Activated naive CD4-positive, alpha-beta T cell (primary cell): ENCODE measurements at places on chromosomes 11 and 22.

DNA sequence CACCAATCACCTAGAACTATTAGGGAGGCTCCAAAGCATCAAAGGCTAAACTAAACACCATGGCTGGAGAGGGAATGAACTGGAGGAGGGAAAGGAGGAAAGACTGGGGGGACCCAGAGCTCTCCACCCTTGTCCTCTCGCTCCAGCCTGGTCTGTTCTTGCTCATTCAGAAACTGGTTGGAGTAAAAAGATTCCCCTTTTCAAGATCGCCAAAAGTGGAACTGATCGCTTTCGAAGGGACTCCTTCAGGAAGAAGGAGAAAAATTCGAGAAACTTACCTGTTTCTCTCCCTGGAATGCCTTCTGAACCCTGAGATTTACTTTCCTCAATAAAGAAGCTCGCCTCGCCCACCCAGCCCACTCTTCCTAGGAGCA lies 46.9 kb downstream of the OR4D9 start:
- DNase-seq: no peak

- DNase-seq: no peak
Measured at GRCh38 chr11:20566591-20567434, 32.6 kb upstream of the SLC6A5 start.

DNA sequence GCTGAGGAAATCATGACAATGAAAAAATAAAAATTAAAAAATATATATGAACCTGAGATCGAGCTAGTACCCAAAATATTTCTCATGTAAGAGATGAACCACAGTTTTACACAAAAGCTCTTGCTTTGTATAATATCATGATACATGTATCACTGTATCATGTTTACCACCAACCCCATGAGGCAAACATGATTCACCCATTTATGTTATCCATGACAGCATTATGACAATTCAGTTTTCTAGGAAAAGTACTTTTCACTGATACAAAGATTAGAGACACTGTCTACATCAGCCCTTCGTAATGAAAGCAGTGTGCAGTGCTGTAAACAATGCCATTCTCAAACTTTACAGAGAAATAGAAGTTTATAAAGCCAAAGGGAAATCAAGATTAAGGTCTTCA lies 852.5 kb upstream of the LRRC4C start:
- DNase-seq: no peak

- no peak for DNase-seq
Measured at GRCh38 chr22:42792909-42793847, 63.9 kb downstream of the ARFGAP3 start.

DNA sequence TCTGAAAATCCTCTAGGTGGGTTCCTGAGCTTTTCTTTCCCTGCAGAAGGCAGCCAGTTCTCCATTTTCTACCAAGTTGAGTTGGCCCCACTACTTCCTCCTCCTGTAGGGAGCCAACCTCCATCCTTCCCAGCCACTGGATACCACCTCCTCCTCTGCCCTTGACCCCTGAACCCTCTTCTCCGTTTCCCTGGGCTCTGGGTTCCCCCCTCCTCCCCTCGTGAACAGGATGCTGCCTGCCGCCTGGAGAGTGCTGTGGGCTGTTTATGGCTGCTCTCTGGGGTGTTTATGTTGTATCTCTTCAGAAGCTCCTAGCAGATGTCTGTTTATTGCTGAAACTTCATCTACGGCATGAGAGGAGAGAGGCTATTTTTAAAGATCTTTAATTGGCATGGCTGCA lies 8.6 kb downstream of the MICAL2 start:
- no peak for DNase-seq

GRCh38 chr11:120709808-120710207 lies 198.3 kb downstream of the GRIK4 start:
- DNase-seq: no peak

GRCh38 chr11:2197771-2198520 lies 26.3 kb upstream of the TH start:
- DNase-seq: no peak

GRCh38 chr11:127057126-127057525 lies 56.6 kb upstream of the KIRREL3 start:
- DNase-seq: no peak

DNA sequence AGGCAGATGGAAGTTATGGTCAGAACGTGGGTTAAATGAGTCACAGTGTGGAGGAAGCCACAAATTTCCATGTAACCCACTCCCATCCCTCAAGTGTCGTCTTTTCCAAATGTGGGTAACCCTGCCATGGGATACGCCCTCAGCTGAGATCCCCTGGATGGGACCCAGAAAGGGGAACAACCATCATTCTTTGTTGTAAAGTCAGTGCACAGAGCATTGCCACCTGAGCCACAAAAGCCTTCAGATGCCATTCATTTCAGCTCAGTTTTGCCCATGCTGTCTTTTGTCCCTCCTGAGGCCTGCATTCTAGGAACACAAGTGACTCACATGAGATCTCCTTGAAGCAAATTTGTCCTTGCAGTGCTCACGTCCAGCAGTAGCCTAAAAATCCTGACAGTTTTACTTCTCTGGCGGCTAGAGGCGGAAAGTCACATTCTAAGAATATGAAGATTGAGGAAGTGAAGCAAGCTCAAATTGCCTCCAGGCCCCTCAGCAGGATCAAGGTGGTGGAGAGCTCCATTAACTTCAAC lies 30.6 kb downstream of the MMP13 start:
- no peak for DNase-seq

- no peak for DNase-seq
Measured at GRCh38 chr11:6655020-6655789, 404 bp downstream of the DCHS1 start.

- DNase-seq: no peak
Measured at GRCh38 chr11:44003736-44004451, 43.9 kb upstream of the ACCSL start.

DNA sequence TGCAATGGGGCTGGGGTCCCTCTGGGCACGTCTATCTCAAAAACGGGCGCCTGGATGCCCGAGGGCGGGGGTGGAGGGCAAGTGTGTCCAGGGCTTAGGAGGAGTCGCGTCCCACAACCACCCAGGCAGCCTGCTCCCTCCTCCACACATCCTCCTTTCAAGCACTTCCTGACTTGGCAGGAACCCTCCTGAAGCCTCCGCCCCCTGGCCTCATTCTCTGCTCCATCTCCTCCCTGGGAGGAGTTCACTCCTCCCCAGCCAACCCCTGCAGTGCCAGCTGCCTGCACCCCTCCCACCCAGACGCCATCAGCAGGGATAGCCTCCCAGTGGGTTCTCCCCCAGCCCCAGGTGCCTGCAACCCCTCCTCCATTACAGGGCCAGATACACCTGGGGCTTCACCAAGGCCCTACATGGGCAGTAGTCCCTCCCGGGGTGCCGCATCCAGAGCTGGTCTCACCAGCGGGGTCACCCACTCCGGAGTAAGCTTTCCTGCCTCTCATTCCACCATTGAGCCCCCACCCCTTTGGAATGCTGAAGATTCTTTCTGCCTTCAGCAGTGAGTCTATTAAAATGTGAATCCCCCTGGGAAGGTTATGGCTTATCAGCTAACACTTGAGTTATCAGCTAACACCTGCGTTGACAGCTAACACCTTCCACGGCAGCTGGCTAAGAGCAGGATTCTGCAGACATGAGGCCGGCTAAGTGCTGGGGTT lies 24.4 kb downstream of the RTN4R start:
- peak; percentile 41 for DNase-seq

DNA sequence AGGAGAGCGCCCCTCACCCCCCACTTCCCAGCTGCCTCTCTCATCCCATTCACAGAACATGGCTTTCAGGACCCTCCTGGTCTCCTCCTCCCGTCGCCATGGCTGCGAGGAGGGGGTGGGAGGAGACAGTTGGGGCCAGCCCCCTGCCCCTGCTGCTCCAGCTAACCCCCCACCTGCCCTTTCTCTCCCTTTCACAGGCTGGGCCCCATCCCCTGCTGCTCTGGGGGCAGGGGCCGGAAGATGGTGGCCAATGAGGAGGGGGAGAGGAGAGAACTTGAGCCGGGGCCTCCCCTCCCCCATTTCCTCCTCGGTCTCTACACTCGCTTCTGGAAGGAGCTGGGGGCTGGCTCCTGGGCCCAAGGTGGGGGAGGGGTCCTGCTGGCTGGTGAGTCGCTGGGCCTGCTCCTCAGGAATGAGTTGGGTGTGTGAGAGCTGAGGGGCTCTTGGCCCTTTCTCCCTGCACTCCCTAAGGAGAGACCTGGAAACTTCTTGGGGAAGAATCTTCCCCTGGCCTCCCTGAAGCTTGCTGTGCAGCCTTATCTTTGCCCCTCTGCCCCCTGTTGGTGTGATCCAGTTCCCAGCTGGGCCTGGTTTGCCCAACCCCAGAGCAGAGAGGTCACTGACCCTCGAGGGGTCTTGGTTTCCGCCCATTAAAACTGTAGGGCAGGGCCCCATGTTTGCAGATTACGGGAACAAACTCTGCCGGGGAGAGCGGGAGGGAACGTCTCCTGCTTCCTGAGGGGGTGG lies 10.2 kb downstream of the YPEL4 start:
- DNase-seq: no peak

GRCh38 chr11:101583251-101584128 lies at the start of gene TRPC6:
Gene TRPC6 (minus strand): TSS chr11:101584007. CDS start chr11:101583503, 504 bp downstream.
- no peak for DNase-seq
